ENCODE measurements at places on chromosomes 12 and 14. TPM values are rescaled to one million over a fixed set of nuclear protein-coding genes. Genes with fewer than 3 reads are reported as not detected.

FOXM1 gene
- total RNA-seq: 92.2 TPM

DNA sequence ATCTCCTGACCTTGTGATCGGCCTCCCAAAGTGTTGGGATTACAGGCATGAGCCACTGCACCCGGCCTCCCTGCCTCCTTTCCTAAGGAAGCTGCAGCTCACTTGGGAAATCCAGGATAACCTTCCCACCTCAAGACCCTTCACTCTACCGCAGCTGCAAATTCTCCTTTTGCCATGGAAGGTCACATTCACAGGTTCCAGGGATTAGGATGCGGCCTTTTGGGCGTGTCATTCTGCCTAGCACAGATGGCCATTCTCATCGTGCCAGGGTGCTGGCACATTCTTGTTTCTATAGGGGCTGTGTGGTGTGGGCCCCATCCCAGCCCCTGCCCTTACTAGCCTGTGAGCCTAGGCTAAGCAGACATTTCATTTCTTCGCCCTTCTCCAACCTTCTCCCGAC, 219.9 kb downstream of the CHST11 start:
- DNase-seq: no peak

- no peak for DNase-seq
These were observed 1010.8 kb downstream of the FLRT2 start for GRCh38 chr14:86540636-86541247.

DNA sequence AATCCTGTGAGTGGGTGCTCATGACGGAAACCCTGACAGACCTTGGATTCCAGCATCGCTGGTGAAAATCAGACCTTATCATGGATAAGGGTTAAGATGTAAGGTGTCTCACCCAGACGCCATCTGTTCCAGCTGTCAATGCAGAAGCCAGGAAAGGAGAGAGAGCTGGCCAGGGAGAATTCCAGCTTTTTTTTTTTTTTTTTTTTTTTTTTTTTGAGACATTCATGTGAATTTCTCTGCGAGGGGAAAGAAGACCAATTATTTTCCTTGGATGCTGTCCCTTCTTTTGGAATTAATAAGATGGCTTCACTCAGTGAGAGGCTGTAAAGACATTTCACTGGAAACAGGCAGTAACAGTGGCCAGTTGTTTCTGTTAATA, 1.8 kb downstream of the TRAF3 start:
- DNase-seq: no peak

DNA sequence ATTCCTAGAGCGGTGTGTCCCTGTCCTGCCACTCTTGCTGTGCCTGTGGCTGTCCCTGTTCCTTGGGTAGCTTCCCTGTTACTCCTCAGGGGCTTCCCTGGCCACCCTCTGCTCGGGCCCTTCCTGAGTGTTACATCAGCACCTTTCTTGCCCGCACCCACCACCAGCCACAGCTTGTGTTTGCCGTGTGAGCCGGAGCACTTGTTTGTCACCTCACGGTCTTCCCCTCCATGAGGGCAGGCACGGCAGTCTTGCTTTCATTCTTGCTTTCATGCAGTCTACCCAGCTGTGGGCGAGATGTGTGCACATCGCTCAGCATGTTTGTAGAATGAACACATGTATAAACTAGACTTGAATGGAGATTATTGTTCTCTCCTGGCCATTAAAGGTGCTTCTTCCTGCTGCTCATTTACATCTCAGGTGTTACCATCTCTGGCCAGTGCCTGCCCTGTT, 42.0 kb downstream of the TRAF3 start:
- DNase-seq: no peak

- no peak for DNase-seq
These were observed 219.9 kb downstream of the AACS start for GRCh38 chr12:125284945-125285685.

DNA sequence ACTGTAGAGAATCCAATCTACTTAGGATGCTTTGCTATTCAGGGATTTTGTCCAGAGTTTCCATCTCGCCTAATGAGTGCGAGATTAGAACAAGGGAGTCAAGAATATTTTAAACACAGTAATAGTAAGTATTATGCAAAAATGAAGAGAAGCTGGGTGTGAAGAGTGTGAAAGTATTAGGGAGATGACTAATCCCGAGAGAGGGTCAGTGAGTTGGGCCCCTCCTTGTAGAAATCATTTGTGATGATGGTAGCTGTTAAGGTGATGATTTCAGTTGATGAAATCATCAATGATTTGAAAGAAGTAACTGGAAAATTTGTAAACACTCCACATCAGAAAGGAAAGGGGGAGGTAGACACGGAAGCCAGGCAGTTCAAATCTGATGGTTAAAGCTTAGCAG, 478.9 kb upstream of the MGAT4C start:
- DNase-seq: no peak

All from progenitor cell of endocrine pancreas (in vitro differentiated cells).